ENCODE measurements at places on chromosomes 1 and 21. TPM values are rescaled to one million over a fixed set of nuclear protein-coding genes. Genes with fewer than 3 reads are reported as not detected.
A peak's percentile ranks its signal among the peaks of the same experiment; 100 is the strongest.

DNA sequence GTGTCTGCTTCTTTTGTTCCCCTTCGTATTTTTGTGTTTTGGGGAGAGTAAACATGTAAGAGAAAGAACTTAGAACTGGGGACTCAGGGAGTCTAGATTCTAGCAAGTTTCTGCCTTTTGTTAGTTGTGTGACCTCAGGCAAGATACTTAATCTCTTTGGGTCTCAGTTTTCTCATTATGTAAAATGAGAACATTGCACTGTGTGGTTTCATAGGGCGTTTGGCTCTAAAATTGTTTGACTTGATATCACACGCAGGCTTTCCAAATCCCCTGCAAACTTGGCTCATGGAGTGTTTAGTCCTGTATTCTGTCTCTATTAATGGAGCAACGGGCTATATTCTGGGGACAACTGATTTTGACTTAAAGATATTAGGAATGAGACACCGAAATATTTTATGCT is 57.7 kb downstream of the NTNG1 start:
- no peaks in the 10 kb centered on the region for H3K36me3 ChIP-seq
- H3K4me1 ChIP-seq, result no peaks in the 10 kb centered on the region
- H3K27me3 ChIP-seq, result no peaks in the 10 kb centered on the region
- H3K27ac ChIP-seq, result no peak overlapping the region
- DNase-seq, result no peak

Gene CELA3A
- not detected for total RNA-seq

Gene PRMT6
- 7.8 TPM for total RNA-seq

DNA sequence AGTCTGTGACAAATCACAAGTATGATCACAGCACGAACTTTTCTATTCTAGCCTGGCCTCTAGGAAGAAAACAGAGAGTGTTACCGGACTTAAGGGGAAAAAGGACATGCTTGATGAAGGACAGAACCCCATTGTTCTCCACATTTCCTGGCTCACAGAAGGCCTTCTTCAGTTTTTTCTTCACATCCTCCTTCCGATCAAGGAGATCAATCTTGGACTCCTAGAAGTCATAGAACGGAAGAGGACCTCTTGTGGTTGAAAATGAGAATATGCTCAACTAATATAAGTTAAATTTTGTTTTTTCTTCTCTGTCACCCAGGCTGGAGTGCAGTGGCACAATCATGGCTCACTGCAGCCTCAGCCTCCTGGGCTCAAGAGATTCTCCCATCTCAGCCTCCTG is 30.3 kb downstream of the YARS1 start:
- no peak for DNase-seq
- peaks cover under 1% of the 10 kb centered on the region for H3K4me1 ChIP-seq
- no peak overlapping the region for H3K4me3 ChIP-seq

- H3K4me3 ChIP-seq, result no peak overlapping the region
- peaks cover 42% of the 10 kb centered on the region for H3K27me3 ChIP-seq
- no peaks in the 10 kb centered on the region for H3K4me1 ChIP-seq
- H3K36me3 ChIP-seq, result no peaks in the 10 kb centered on the region
- H3K27ac ChIP-seq, result no peak overlapping the region
Observed at GRCh38 chr1:2001773-2002411, 1.7 kb downstream of the CFAP74 start.

Gene CCDC30
- total RNA-seq, result 2.7 TPM

DNA sequence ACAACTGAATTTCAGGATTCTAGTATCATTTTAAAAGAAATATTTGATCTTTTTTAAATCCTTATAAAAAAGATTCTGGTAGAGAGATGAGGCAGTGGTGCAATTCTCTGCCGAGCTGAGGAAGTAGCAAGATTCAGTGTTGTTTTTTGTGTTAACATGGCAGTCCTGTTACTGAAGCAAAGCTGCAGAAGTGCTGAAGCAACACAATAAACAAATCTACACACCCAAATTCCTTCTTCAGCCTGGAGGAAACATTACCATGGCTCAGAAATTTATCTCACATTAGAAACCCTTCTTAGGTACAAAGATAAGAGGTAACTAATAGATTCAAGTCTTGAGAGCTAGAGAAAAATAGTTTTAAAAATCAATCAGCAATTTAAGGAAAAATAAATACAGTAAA is 216.0 kb downstream of the DENND1B start:
- no peaks in the 10 kb centered on the region for H3K27me3 ChIP-seq
- no peak overlapping the region for H3K4me3 ChIP-seq
- DNase-seq, result no peak
- no peaks in the 10 kb centered on the region for H3K36me3 ChIP-seq

- peaks cover 43% of the 10 kb centered on the region for H3K4me1 ChIP-seq
- no peak overlapping the region for H3K27ac ChIP-seq
- H3K27me3 ChIP-seq, result no peaks in the 10 kb centered on the region
- no peak overlapping the region for H3K4me3 ChIP-seq
Observed at GRCh38 chr1:91523482-91523881, 22.8 kb downstream of the CDC7 start.

GRCh38 chr1:70760154-70760553 is 287.5 kb downstream of the PTGER3 start:
- H3K4me1 ChIP-seq, result no peaks in the 10 kb centered on the region
- H3K36me3 ChIP-seq, result no peaks in the 10 kb centered on the region
- no peak overlapping the region for H3K4me3 ChIP-seq
- DNase-seq, result no peak
- no peaks in the 10 kb centered on the region for H3K27me3 ChIP-seq

DNA sequence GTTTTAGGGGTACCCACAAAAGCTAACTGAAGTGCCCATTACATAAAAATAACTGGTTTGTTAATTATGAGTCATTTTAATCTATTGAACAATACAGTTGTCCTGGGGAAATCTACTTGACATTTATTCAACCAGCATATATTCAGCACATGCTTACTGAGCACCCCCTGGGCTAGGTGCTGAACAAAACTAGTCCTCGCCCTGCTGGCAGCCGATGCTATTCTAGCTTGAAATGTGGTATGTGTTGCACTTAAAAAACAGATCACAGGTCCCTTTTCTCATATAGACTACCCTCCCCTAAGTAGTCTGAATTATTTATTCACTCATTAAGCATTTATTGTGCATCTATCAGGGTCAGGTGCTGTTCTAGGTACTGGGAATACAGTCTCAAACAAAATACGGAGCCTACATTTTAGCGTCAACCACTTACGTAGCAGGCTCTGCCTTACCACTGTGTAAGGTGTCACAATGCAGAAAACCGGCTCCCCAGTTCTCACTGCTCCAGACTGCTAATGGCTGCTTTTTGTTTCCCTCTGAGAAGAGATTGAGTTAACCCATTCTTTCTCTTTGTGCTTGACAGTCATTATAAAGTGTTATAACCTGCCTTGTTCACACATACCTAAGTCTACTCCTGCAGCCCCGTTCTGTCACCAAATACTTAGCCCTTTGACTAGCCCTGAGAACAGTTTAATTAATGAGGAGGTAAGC is 57.1 kb downstream of the ADCY10 start:
- H3K27ac ChIP-seq, result no peak overlapping the region
- H3K4me1 ChIP-seq, result no peaks in the 10 kb centered on the region
- H3K36me3 ChIP-seq, result no peaks in the 10 kb centered on the region
- no peak for DNase-seq

Gene PLEKHA6
- total RNA-seq, result 0.31 TPM

DNA sequence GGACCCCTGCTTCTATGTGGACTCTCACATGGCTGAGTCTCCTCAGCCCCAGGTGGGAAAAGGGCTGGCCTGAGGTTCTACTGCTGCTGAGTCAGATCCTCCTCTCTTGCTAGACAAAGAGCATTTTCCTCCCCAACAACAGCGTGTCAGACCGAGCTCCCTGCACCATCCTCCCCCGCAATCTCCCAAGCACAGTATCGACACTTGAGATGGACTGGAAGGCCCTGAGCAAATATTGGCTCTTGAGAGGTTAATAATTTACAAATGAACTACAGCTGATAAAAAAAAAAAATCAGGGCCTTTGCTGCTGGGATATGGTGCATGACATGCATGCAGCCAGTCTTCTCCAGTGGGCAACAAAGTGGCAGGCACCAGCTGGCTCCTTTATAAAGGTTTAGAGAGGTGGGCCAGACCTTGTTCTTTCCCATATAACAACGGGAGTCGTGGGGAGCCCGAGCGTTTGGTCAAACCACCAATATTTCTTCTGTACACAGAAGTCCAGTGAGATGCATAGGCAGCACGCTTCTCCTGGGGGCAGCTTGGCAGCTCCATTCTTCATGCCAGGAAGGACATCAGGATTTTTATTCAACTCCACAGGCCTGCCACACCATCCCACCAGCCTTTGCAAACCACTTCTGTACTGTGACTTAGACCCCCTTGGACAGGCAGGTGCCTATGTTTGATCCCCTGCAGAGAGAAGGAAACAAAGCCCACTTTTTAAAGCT is 55.4 kb upstream of the CAMK1G start:
- peaks cover 47% of the 10 kb centered on the region for H3K27me3 ChIP-seq
- H3K4me3 ChIP-seq, result no peak overlapping the region
- H3K27ac ChIP-seq, result no peak overlapping the region
- no peaks in the 10 kb centered on the region for H3K4me1 ChIP-seq

- H3K4me1 ChIP-seq, result peaks cover 23% of the 10 kb centered on the region
- peak overlapping the region; percentile 44 for H3K4me3 ChIP-seq
- H3K36me3 ChIP-seq, result peaks cover 15% of the 10 kb centered on the region
- H3K27ac ChIP-seq, result peak overlapping the region; percentile 25
- H3K27me3 ChIP-seq, result no peaks in the 10 kb centered on the region
Observed at GRCh38 chr1:8182034-8182761, 135.7 kb upstream of the SLC45A1 start.

DNA sequence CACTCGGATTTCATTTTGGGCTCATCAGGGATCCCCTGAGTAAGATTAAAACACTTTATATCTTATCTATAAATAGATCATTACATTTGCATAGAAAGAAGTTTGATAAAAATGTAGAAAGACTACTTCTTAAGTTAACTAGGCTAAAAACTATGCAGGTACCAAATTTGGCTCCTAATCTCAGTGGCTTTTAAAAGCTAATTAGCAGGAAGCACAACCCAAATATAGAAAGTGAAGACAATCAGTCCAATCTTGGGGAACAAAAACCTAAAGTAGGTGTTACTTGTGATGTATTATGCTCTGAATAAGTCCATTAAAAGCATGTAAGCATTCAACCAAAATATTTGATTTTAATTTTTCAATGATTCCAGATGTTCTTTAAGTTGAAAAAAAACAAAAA is 35.4 kb downstream of the SMYD3 start:
- DNase-seq, result no peak
- H3K27me3 ChIP-seq, result no peaks in the 10 kb centered on the region
- H3K36me3 ChIP-seq, result no peaks in the 10 kb centered on the region
- H3K27ac ChIP-seq, result no peak overlapping the region
- peaks cover 8% of the 10 kb centered on the region for H3K4me1 ChIP-seq

DNA sequence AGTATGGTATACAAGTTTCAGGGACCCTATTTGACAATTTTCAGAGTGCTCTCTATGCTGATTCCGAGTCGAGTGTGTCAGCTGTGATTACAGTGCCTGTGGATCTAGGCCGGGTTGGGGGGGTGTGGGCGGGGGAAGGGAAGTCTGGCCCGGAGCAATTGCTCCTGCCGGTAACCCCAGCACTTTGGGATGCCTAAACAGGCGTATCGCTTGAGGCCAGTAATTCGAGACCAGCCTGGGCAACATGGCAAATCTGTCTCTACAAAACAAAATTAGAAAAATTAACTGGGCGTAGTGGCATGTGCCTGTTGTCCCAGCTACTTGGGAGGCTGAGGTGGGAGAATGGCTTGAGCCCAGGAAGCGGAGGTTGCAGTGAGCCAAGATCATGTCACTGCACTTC is 1.6 kb upstream of the IL10RB start:
- H3K27ac ChIP-seq, result no peak overlapping the region
- H3K4me1 ChIP-seq, result peaks cover 56% of the 10 kb centered on the region
- no peaks in the 10 kb centered on the region for H3K27me3 ChIP-seq
- H3K4me3 ChIP-seq, result no peak overlapping the region
- H3K36me3 ChIP-seq, result peaks cover 8% of the 10 kb centered on the region

DNA sequence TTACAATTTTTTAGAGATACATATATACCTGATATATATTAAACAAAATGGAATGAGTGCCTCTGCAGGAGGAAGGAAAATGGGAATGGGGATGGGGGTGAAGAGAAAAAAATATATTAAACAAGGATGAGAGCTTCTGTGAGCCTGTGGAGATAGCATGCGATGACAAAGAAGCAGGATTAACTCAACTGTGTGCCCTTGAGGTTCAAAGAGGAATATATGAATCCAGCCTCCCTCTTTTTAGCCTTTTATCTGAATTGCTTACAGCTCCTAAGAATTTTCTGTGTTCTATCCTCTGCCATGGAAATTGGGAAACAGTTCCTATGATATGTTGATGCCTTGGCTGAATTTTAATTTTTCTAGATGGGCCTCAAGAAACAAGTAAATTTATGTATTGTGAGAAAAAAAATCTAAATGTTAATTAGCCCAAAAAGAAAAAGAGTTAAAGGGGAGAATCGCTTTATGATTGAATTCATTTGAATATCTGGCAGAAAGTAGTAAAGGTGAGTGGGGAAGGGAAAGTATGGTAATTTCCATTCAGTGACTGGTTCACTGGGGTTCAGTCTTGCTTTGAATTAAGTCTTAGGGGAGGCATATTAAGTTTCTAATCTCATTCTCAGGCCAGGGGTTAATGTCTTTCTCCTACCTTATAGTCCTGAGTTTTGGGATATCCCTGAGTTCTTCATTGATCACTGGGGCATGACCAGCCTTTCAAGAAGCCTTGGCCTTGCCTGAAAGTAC is 106.3 kb upstream of the HMCN1 start:
- no peak for DNase-seq
- no peak overlapping the region for H3K4me3 ChIP-seq
- no peaks in the 10 kb centered on the region for H3K27me3 ChIP-seq
- H3K4me1 ChIP-seq, result no peaks in the 10 kb centered on the region

DNA sequence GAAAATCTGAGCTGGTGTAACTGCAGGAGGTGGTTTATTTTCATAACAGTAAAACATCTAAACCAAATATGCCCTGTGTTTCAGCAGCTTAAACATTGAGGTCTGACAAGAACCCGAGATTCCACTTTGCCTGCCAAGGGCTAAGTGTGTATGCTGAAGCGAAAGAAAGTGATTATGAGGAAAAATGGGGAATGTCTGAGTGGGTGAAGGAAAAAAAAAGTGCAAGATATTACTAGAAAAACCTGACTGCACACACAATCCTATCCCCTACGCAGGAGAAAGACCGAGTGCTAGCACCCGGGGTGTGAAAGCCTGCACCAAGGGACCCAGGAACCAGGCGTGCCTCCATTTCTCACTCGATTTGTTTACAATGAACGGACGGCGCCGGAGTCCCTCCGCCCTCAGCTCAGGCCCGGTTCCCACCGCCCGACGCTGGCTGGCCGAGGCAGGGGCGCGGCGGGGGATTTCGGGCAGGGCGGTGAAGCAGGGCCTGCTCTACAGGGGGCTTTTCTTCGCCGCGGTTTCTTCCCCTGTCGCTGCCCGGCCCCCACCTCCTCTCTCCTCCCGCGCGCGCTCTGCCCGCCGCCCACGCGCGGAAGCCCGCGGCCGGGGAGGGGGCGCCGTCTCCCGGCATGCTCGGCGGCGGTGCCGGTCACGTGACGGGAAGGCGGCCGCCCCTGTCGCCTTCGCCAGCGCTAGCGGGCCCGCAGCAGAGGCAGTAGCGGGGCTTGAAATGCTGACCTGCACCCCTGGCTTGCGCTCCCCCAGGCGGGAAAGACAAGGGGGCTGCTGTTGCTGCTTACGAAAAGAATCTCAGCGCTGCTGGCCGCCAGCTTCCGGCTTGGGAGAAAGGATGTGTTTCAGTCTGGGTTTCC is 35.9 kb downstream of the ITPKB start:
- H3K4me1 ChIP-seq, result peaks cover 83% of the 10 kb centered on the region
- peak; percentile 87 for DNase-seq
- H3K36me3 ChIP-seq, result peaks cover 8% of the 10 kb centered on the region
- peak overlapping the region; percentile 97 for H3K27ac ChIP-seq

Gene GCSAML
- total RNA-seq, result 0.16 TPM

Gene CD244
- total RNA-seq, result 0.91 TPM

- H3K27ac ChIP-seq, result no peak overlapping the region
- H3K27me3 ChIP-seq, result peaks cover 1% of the 10 kb centered on the region
- no peak for DNase-seq
- no peaks in the 10 kb centered on the region for H3K36me3 ChIP-seq
- H3K4me3 ChIP-seq, result no peak overlapping the region
Observed at GRCh38 chr1:54927472-54928240, 40.7 kb upstream of the DHCR24 start.
